Gastrocnemius medialis (tissue), 4 donors: ENCODE measurements at places on chromosomes 13 and 19. TPM values are rescaled to one million over a fixed set of nuclear protein-coding genes. Genes with fewer than 3 reads are reported as not detected.

DNA sequence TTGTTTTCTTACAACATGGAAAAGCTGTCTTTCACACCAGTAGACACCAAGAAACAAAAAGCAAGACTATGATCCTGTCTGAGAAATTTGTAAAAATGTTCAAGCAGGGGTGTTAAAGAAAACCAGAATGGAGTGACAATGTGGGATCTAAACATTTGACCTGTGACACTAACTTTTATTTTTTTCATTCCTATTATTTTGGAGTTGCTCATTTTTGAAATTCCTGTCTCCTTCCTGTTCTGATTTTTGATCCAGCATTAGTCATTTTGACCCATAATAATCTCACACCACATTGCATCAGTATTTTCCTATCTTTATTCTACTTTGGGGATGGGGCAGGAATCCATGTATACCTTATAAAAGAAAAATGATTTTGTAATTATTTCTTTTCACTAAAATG lies 164.2 kb downstream of the DLEU7 start:
- no peaks in the 10 kb centered on the region for H3K36me3 ChIP-seq
- H3K27ac ChIP-seq = no peak overlapping the region
- DNase-seq = no peak
- peaks cover 13% of the 10 kb centered on the region for H3K4me1 ChIP-seq
- H3K4me3 ChIP-seq = no peak overlapping the region

DNA sequence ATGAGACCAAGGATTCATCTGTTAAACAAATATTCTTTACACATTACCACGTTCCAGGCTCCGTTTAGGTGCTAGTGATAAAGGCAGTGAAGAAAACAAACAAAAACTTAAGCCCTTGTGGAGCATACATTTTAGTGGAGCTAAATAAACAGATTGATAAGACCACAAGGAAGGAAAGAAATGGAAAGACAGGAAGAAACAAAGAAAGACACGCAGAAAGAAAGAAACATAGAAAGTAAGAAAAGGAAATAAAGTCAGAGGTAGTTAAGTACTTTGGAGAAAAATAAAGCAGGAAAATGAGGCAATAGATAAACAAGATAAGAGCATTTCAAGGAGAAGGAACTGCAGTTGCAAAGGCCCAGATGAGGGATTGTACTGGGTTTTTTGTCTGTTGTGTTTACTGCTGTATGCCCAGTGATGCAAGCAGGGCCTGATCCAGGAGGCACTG lies 998 bp downstream of the NFKBIB start:
- H3K36me3 ChIP-seq = peaks cover 18% of the 10 kb centered on the region
- DNase-seq = no peak
- peak overlapping the region; percentile 90 for H3K27ac ChIP-seq
- H3K4me3 ChIP-seq = peak overlapping the region; percentile 74

- DNase-seq = no peak
- H3K36me3 ChIP-seq = no peaks in the 10 kb centered on the region
Observed at GRCh38 chr13:44159633-44160279, 213.9 kb upstream of the SERP2 start.

DNA sequence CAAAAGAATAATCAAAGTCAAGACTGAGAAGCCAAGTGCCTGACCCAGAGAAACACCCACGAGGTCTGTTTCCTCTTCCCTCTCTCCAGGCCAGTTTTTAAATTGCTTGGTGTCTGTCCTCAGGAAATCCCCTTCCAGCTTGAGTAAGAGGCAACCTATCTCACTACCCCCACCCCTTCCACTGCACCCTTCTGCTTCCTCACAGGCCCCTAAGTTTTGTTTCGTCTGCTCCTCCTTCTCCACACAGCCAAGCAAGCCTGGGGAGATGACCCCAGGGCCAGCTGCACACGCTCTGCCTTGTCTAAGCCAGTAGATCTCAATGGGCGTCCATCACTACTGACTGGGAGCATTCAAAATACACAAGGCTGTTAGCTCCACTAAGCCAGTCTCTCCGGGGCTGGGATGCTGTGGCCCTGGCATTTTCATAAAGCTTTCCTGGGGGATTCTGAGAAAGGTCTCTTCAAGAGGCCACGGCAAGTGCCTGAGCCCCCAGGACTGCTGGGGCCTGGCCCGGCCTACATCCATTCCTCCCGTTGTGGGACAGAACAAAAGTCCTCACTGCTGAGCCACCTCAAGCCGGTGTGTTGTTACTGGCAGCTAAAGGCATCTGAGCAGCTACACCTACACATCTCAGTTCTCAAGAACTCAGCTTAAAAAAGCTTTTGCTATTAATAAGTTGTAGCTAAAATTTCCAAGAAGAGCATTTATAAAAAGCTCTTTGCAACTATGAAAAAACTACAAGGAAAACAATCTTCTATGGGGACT lies 14.9 kb upstream of the IL4I1 start:
- H3K27ac ChIP-seq = no peak overlapping the region
- H3K4me1 ChIP-seq = no peaks in the 10 kb centered on the region
- no peaks in the 10 kb centered on the region for H3K27me3 ChIP-seq

DNA sequence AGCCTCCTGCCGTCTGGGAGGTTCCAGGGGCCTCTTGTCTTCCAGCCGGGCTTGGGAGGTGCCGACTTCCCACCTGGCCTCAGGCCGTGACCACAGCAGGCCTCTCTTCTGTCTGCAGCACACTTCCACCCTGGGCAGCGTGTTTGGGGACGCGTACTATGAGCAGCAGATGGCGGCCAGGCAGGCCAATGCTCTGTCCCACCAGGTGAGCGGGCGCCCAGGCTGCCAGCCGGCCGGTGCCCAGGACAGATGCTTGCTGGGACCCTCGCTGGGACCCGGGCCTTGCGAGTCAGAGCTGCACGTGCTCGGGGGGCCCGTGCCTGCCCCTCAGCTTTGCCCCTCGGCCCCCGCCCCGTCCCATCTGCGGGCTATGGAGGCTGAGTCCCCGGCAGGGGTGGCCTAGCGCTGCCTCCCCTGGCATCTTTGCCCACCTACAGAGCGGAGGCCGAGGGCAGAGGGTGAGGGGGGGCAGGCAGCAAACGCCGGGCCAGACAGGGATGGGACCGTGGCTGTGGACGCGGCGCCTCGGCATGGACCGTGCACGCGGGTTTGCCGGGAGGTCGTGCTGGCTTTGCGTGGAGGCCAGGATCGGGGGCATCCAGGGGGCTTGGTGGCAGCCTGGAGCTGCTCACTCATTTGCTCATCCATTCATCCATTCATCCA lies 16.2 kb downstream of the COMP start:
- H3K27ac ChIP-seq = no peak overlapping the region
- H3K36me3 ChIP-seq = no peaks in the 10 kb centered on the region
- no peaks in the 10 kb centered on the region for H3K4me1 ChIP-seq
- no peak for DNase-seq
- no peak overlapping the region for H3K4me3 ChIP-seq

DNA sequence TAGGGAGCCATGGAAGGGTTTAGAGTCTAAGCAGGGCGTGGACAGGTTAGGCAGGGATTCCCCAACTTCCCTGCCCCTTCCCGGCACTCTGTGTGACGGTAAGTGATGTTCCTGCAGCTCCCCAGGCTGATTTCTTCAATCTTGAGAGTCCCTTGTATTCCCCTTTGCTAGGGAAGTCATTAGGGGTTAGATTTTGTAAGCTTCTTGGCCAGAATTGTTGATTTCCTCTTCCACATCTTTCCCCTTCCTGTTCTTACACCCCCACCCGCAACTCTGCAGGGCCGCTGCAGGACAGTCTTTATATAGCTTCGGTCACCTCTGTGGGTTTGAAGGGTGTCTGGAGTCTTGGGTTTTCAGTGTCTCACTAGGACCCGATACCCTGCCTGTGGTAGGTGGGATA lies 10.6 kb upstream of the ADGRE1 start:
- H3K4me3 ChIP-seq = no peak overlapping the region
- H3K36me3 ChIP-seq = no peaks in the 10 kb centered on the region
- no peak overlapping the region for H3K27ac ChIP-seq

DNA sequence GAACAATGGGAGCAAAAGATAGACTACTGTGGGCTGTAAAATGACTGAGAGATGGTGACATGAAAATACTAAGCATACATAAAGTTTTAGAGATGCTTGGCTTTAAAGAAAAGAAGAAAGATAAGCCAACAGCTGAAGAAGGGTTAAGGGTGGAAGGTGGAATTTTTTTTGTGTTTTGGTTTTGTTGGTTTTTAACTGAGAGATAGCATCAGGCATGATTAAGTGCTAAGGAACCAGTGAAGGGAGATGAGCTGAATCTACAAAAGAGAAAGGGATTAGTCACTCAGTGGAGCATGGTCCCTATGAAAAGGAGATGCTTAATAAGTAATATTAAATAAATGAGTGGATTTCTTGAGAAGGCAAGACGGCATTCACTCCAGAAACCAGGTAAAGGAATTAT lies 12.5 kb upstream of the TBC1D4 start:
- H3K4me3 ChIP-seq = no peak overlapping the region
- no peaks in the 10 kb centered on the region for H3K27me3 ChIP-seq
- no peak for DNase-seq
- H3K27ac ChIP-seq = no peak overlapping the region

GRCh38 chr13:108947551-108948030 lies 318.2 kb downstream of the MYO16 start:
- DNase-seq = no peak
- H3K27ac ChIP-seq = no peak overlapping the region
- no peaks in the 10 kb centered on the region for H3K4me1 ChIP-seq

GRCh38 chr19:6480848-6481415 lies 655 bp downstream of the DENND1C start:
- H3K36me3 ChIP-seq = no peaks in the 10 kb centered on the region
- H3K27ac ChIP-seq = no peak overlapping the region
- H3K4me3 ChIP-seq = no peak overlapping the region
- no peaks in the 10 kb centered on the region for H3K4me1 ChIP-seq
- H3K27me3 ChIP-seq = peaks cover 28% of the 10 kb centered on the region

GRCh38 chr13:19185865-19186645 lies 4.4 kb upstream of the TUBA3C start:
- H3K4me3 ChIP-seq = no peak overlapping the region
- H3K36me3 ChIP-seq = no peaks in the 10 kb centered on the region
- DNase-seq = no peak
- no peak overlapping the region for H3K27ac ChIP-seq
- H3K4me1 ChIP-seq = no peaks in the 10 kb centered on the region

DNA sequence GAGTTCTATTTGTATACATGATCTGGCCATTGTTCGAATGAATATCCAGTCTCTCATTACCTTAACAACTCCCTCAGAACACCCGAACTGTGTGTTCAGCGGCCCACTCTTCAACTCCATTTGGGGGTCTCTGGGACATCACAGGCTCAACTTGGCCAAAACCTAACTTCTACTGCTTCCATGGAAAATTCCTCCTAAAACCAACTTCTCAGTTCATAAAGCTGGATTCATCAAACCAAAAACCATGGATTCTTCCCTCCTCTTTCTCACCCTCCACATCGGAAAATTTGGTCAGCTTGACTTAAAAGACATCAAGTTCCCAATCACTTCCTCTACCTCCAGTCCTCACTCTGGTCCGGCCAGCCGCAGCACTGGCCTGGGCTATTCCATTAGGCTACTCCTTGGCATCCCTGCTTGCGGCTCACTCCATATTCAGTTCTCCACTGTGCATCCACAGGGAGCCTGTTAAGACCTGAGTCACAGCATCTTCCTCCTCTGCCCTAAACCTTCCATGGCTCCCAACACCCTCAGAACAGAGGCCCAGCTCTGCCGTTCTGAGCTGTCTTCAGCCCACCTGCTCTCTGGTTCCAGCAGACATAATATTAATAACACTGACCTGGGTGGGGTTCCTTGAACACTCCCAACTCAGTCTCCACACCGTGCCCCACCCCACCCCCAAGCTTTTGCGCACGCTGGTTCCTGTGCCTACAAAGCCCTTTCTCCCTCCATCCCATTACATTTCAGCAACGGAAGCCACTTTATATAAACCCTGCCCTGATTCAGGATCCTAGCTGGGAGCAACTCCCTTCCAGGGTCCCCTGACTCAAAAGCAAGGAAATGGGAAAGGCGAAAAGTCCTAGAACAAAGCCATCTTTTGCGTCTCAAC lies 1.1 kb downstream of the ZNF792 start:
- H3K36me3 ChIP-seq = peaks cover 3% of the 10 kb centered on the region
- no peak for DNase-seq
- no peaks in the 10 kb centered on the region for H3K27me3 ChIP-seq

GPR183 gene
- total RNA-seq = 3.4 TPM

KRTDAP gene
- total RNA-seq = not detected

PGLYRP2 gene
- not detected for total RNA-seq

PLIN5 gene
- total RNA-seq = 127 TPM

TMC4 gene
- total RNA-seq = 0.87 TPM

ZNF541 gene
- not detected for total RNA-seq

ADPRHL1 gene
- 354 TPM for total RNA-seq

CHAF1A gene
- 11.8 TPM for total RNA-seq
